ENCODE measurements at places on chromosomes 7 and 10. TPM values are rescaled to one million over a fixed set of nuclear protein-coding genes. Genes with fewer than 3 reads are reported as not detected.

The GPR26 gene
- not detected for total RNA-seq

The MMRN2 gene
- total RNA-seq = 6.2 TPM

The IL2RA gene
- total RNA-seq = not detected

The TUBB8 gene
- total RNA-seq = not detected

The ITIH5 gene
- total RNA-seq = 3.6 TPM

The FRA10AC1 gene
- 6.8 TPM for total RNA-seq

The CPA2 gene
- total RNA-seq = not detected

The SPDYE11 gene
- not detected for total RNA-seq

The ERVW-1 gene
- total RNA-seq = not detected

The SNX10 gene
- not detected for total RNA-seq

The OR6V1 gene
- not detected for total RNA-seq

The FOXP2 gene
- 0.26 TPM for total RNA-seq

The AKR1C4 gene
- total RNA-seq = not detected
